ENCODE measurements at places on chromosomes 6 and 20.

DNA sequence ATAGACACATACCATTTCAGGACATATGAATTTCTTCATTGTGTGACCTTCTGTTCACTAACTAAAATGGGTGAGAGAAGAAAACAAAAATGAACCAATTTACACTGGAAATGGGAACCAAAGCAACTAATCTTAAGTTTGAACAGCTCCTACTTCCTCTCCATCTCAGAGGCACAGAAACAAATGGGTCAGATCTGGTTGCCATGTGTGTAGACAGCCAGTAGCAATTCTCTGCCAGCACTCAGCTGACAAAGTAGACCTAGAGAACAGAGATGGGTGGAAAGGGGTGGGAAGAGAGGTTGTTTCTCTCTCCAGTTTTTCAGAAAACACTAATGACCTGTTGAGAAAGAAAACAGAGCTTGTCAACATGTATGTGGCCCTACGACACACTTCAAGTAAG is 14.3 kb upstream of the POPDC3 start:
- DNase-seq, result no peak

GRCh38 chr6:24524805-24525204 is 30.0 kb downstream of the ALDH5A1 start:
- DNase-seq, result peak; percentile 87

GRCh38 chr6:41780551-41781365 is at the start of gene PRICKLE4:
Gene PRICKLE4 (plus strand): TSS chr6:41780782. CDS start chr6:41783474, 2,692 bp downstream.
- peak; percentile 34 for DNase-seq

- peak; percentile 78 for DNase-seq
These were observed 30.1 kb downstream of the GMDS start for GRCh38 chr6:2215342-2215741.

DNA sequence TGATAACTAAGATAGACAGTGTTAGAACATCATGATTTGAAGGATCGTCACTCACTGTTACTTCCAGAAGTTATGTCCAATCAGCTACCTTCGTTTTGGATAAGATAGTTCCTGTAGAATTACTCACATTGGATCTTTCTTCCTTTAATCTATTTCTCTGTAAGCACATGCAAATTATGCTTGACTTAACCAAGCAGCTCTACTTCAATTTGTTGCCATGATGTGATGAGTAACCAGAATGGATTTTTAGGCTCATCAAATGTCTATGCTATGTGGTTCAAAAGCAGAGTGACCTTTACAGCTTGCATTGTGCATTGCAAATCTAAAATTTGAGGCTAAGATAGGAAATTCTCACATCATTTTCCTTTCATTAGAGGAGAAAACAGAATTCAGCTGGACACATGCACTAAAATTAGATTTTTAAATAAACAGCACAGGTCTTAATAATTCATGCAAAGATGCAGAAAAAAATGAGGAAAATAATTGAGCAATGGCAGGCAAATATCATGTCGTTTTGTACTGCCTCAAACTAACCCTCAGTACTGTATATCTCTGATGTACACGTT is 76.7 kb upstream of the ZFP64 start:
- DNase-seq, result peak; percentile 40

- no peak for DNase-seq
These were observed 248.1 kb downstream of the CD109 start for GRCh38 chr6:73943930-73944652.

Data from choroid plexus epithelial cell (primary cell).